ENCODE measurements at places on chromosomes 11 and 22.

DNA sequence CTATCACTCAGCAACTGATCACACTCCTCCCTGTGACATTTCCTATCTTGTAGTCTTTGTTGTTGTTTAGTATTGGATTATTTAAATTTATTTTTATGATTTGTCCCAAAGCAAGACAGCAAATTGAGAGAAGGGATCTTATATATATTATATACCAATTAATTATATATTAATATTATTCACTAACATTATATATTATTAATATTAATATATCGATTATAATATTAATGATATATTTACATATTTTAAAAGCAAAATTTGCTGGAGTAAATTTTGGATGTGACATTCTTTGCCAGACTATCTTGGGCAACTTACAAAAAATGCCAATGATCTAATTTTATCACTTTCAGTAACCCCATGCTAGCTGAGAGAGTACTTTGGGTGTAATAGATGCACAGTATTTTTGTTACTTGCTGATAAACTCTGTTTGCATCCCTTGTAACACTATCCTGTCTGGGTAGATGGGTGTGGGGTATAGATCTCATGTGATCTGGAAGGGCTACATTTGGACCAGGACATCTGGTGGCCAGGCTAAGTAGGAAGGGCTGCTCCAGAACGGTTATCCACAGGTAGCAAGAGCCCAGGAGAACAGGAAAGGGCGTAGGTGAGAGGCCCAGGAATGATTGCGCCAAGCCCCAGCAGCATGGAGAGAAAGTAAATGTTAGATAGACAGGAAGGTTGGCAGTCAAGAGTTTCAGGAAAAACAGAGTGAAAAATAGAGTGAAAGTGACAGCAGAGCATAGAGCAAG is 608.6 kb upstream of the KIRREL3 start:
- DNase-seq = no peak

GRCh38 chr22:38753948-38754750 is 1.6 kb downstream of the SUN2 start:
- DNase-seq = no peak

DNA sequence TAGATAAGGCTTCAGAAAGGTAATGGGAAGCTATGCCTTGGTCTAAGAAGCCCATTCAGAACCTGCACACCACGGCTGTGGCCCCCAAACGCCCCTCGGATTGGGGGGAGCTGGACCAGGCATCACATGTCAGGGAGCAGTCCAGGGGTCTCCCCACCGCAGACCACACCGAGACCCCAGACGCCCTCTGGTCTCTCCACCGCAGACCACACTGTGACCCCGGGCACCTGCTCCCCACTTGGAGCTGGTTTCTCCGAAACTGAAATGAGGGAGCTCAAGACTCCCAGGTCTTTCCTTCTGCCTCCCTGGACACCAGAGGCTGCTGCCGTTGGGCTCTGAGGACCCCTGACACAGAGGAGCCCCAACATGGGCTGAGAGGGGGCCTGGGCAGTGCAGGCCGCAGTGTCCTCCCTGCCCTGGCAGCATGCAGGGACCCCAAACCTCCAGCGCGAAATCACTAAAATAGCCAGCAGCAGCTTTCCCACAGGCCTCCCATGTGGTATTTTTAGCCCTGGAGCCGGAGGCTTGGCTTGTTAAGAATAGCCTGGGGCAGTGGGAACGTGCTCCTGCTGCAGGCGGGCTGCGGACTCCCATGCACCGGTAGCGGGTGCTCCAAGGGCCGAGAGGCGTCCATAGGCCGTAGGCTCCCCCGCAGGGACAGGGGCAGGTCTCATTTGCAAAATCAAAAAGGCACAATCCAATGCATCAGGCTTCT is 7.7 kb downstream of the LINC01488 start:
- no peak for DNase-seq

DNA sequence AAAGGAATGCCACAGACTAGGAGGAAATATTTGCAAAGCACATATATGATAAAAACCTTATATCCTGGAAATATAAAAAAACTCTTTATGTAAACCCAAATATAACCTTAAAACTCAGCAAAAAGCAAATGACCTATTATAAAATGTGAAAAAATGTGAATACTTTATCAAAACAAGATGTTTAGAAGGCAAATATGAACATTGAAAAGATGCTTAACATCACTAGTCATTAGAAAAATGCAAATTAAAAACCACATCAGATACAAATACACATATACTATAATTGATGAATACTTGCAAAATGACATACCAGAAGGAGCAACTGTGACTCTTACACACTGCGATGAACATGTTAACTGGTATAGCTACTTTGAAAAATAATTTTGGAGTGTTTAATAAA is 511.2 kb upstream of the LRRC4C start:
- no peak for DNase-seq

GRCh38 chr11:70057080-70057479 is 21.0 kb upstream of the ANO1 start:
- no peak for DNase-seq

GRCh38 chr22:20091690-20092476 is 11.8 kb downstream of the DGCR8 start:
- DNase-seq = no peak

GRCh38 chr22:16717699-16718558 is 107.3 kb downstream of the XKR3 start:
- no peak for DNase-seq

- DNase-seq = no peak
Observed at GRCh38 chr11:61549662-61550568, 31.0 kb downstream of the SYT7 start.

DNA sequence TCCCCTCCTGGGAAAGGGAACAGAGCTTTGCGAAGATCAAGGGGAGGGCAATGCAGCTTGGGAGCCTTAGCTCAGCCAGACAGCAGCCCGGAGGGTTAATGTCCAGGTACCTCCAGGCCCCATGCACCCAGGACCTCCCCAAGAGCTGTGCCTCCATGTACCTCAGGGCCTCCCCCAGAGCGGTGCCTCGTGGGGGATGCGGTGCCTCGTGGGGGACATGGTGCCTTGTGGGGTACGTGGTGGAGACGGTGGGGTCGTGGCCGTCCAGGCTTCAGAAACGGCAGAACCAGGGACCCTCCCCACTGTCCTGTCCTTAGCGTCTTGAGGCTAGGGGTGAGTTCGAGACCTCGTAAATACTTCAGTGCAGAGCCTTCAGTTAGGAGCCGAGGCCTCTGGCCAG is 33.2 kb downstream of the BRSK2 start:
- DNase-seq = no peak

DNA sequence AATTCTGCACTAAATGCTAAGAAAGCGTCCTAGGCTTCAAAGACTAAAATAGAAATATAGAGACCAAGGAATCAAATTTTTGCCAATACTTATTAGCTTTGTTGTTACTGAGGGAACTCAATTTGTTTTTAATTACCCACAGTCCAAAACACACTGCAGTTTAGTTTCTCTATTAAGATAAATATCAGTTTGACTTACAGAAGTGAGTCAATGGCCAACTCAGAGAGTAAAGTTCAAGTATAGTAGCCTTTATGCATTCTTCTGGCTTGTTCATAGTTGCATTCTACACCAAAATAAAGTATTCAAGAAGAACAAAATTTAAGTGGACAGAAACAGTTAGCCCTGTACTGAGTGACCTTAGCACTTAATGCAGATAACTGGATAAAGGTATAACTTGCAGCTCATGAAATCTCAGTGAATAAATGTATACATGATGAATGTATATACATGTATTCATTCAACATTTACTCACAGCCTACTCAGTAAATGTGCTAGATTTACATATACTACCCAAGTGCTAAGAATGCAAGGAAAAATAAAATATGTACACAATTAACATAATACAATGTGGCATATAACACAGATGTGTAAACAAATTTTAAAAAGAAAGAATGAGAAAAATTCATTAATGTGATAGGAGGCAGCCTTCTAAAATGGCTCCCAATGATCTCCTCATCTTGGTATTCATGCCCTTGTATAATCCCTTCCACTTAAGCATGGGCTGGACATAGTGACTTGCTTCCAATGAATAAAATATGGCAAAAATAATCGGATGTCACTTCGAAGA is 9.7 kb upstream of the RNF141 start:
- no peak for DNase-seq

GRCh38 chr11:44651535-44652155 is 75.1 kb upstream of the TSPAN18 start:
- no peak for DNase-seq

GRCh38 chr22:43839781-43840180 is 22.5 kb downstream of the SULT4A1 start:
- DNase-seq = no peak

DNA sequence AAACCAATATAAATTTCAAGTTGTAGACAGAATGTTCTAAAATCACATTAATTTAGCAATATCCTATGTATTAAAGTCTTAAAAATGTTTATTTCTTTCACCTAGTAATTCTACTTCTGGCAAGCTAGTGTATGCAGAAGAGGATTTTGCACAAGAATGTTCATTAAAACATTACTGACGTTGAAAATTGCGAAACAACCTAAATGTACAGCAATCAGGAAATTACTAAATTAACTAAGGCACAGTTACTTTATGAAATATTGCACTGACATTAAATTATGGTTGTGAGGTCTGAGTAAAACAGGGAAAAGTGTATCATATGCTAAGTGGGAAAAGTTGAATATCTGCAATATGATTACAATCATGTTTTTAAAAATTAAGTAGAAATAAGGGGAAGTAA is 4.1 kb downstream of the SLC36A4 start:
- DNase-seq = no peak
